H7 (cell line): ENCODE measurements at places on chromosomes 7 and 10. TPM values are rescaled to one million over a fixed set of nuclear protein-coding genes. Genes with fewer than 3 reads are reported as not detected.
A peak's percentile ranks its signal among the peaks of the same experiment; 100 is the strongest.

The PRPS1L1 gene
- not detected in 2 replicates for total RNA-seq

- DNase-seq: no peak
These were observed 15.4 kb downstream of the SEMA3E start for GRCh38 chr7:83633516-83633915.

The DKK1 gene
- 1.0 and 1.3 TPM in 2 replicates for total RNA-seq

GRCh38 chr10:131982185-131982756, 548 bp upstream of the BNIP3 start:
- peak; percentile 82 for DNase-seq

The GFRA1 gene
- 1.6 and 1.7 TPM in 2 replicates for total RNA-seq

DNA sequence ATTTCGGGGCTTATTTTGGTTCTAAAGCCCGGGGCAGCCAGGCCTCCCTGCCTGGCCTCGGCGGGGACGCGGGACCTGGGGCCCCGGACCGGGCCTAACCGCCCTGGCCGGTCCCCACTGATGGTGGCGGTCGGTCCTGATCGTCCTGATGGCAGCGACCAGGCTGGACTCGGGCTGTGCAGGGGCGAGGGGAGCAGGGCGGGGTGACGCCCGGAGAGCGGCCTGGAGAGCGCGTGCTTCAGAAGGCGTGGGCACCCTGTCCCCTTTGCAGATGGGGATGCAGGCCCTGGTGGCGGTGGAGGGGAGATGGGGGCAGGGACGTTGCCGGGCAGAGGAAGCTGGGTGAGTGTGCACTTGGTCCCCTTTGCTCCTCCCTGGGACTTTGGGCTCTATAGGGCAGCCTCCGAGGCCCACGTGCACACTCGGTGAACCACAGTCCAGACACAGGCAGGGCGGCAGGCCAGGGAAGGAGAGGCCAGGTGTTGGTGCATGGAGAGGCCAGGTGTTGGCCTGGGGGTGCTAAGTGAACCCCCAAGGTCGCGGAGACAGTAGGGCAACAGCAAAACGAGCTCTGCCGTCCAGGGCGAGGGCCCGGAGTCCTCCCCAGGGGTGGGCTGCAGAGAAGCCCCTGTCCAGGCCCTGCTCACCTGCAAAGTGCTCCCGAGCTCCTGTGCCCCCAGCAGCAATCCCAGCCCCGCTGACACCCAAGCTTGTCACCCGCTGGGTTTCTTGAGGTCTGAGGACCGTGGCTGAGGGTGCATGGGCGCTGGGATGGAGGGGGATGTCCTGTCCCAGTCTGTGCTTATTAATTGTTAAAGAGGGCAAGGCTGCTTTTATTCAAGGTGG, 42.4 kb upstream of the FAM20C start:
- DNase-seq: peak; percentile 81

The FXYD4 gene
- total RNA-seq: not detected in 2 replicates

The SLC13A1 gene
- total RNA-seq: not detected in 2 replicates

The CDK14 gene
- total RNA-seq: 28.6 and 37.2 TPM in 2 replicates

DNA sequence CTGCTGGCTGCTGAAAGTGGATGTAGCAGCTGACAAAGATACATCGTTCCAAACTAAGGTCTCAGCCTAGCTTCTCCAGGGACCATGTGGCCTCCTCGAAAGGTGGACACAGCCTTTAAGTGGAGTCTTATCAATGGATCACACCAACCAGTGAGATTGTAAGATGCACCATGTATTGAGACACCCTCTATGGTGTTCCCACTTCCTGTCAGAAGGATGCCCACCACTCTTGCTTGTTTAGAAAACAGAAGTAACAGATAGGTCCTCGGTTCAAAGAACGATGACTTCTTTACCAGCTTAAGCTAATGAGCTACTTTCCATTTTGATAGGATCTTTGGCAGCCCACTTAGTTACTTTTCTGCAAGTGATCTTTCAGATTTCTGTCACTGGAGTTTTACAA, 34.3 kb downstream of the SLC25A13 start:
- DNase-seq: no peak
